ENCODE measurements at places on chromosomes 16 and 17.

- no peak for DNase-seq
These were observed 9.3 kb downstream of the OSBPL7 start for GRCh38 chr17:47812146-47812920.

- no peak for DNase-seq
These were observed 13.9 kb downstream of the CLUH start for GRCh38 chr17:2697611-2698162.

DNA sequence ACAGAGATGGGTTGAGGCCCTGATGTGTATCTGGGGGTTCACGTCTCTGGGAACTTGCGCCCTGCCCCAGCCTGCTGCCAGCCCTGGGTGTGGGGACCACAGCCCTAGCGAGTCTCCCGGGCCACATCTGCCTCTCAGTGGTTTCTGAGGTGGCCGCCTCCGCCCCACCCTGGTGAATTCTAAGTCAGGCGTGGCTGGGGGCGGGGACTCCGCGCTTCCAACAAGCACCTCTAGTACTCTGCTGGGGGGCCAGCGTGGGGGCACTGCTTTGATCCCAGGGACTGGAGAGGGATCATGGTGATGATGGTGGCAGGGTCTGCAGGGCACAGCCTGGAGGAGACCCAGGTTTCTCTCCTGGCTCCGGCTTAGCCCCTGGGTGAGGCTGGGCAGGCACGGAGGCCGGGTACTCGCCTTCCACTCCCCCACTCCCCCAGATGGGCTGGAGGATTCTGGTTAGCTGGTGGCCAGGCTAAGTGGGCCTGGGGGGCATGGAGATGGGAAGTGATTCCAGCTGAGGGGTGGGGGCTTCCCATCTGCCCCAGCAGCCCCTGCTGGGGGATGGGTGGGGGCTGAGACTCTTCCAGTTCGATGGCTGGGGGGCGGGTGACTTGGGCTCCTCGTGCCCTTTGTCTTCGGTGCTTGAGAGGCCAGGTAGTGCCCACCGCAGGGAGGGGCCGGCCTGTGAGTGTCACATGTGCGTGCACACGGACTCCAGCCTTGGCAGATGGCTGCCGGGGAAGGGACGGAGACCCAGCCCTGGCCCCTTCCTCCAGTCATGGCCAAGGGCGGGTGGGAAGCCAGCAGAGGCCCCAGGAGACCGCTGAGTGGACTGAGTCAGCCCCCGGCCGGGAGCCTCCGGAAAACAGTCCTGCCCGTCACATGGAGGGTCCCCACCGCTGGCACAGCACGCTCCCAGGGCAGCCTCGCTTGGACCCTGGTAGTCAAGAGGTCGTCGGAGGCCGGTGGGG is 3.9 kb downstream of the GLIS2 start:
- no peak for DNase-seq

DNA sequence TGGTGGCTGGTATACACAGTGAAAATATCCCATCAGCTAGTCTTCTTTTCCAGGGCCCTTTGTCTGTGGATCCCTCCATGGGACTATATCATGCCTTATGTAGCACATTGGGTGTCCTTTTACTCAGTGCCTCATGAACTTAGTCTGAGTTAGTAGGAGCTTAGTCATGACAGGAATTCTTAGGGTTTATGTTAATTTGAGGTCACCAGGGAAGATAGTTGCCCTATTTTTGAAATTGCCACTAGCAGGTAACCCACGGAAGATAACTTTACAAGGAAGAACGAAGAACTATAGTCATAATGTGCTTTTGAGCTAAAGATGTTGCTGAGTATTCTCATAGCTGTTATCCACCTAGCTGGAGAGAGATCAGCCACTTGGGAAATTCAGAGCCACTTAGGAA is 14.8 kb upstream of the PLK1 start:
- no peak for DNase-seq

GRCh38 chr16:49779979-49780378 is 75.9 kb downstream of the ZNF423 start:
- no peak for DNase-seq

GRCh38 chr17:6135236-6135635 is 65.1 kb downstream of the WSCD1 start:
- DNase-seq: no peak

GRCh38 chr16:9680019-9680655 is 502.1 kb downstream of the GRIN2A start:
- no peak for DNase-seq

GRCh38 chr16:24834459-24835335 is 11.1 kb upstream of the SLC5A11 start:
- no peak for DNase-seq

DNA sequence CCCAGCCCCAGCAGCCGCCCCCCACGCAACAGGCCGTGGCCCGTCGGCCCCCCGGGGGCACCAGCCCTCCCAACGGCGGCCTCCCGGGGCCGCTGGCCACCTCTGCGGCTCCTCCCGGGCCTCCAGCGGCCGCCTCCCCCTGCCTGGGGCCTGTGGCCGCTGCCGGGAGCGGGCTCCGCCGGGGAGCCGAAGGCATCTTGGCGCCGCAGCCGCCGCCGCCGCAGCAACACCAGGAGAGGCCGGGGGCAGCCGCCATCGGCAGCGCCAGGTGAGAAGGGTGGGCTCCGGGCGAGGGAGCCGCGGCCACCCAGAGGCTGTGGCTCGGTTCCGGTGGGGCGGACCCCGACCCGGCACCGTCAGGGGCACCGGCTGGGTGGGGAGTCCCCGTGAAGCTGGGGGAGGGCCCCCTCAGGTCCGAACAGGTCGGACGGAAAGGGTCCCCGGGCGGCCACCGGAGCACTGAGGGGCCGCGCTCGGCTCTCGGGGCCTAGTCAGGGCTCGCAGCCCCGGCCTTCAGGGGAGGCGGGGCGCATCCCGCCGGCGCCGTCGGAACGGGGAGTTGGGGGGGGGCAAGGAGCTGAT is 583 bp downstream of the ATXN2L start:
- peak; percentile 39 for DNase-seq

- no peak for DNase-seq
These were observed 81.3 kb upstream of the PLCG2 start for GRCh38 chr16:81697616-81698309.

DNA sequence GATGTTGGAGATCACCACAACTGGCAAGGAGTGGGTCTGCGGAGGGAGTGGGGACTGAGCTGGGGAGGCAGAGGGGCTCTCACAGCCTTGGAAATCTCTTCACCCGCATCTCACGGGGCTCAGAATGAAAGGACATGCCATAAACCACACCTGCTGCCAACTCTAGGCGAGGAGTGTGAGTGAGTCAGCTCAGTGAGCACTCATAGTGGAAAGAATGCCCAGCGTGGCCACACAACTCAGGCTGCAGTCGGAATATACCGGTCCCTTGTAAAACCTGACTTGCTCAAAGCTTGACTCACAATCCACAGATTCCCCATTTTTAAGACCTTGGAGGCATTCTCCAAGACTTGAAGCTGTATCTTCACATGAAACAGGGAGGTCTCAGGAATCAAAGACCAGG is 36.7 kb downstream of the STAT5A start:
- no peak for DNase-seq

- no peak for DNase-seq
These were observed 28.8 kb upstream of the XYLT2 start for GRCh38 chr17:50317121-50317520.

- DNase-seq: no peak
These were observed 44.8 kb upstream of the HLF start for GRCh38 chr17:55219934-55220333.

DNA sequence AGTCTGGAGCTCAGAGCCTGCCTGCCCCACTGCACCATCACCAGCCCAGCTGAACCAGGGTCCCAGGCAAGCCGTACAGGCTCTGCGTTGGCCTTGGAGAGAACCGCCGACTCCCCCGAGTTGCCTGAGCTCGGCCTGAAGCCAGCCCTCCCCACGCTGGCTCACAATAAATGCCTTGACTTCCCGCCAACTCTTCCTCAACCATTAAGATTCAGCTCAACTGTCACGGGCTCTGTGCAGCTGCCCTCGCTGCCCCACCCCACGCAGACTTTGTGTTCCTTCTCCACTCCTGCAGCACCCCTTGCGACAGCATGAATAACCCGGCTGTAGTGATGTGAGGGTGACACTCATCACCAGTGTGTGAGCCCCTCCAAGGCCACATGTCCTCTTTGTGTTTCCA is 4.8 kb upstream of the QPRT start:
- DNase-seq: no peak

GRCh38 chr16:71870818-71871217 is 13.2 kb downstream of the ZNF821 start:
- DNase-seq: no peak

DNA sequence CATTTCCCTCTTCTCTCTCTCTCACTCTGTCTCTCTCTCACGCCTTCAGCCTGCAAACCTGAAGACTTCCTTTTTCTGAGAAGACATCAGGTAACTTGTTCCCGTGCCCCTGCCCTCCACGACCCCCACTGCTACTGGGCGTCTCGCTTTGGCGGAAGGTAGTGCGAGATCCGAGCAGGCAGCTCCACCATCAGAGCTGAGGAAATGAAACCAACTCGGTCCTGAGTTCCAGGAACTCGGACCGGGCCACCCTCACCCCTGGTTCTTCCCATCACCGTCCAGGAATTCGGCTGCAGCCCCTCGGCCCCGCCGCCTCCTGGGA is 585 bp downstream of the MLKL start:
- DNase-seq: no peak

- DNase-seq: no peak
These were observed 26.0 kb downstream of the TK2 start for GRCh38 chr16:66523861-66524354.

GRCh38 chr17:31663576-31663975 is 195.5 kb downstream of the COPRS start:
- DNase-seq: no peak

DNA sequence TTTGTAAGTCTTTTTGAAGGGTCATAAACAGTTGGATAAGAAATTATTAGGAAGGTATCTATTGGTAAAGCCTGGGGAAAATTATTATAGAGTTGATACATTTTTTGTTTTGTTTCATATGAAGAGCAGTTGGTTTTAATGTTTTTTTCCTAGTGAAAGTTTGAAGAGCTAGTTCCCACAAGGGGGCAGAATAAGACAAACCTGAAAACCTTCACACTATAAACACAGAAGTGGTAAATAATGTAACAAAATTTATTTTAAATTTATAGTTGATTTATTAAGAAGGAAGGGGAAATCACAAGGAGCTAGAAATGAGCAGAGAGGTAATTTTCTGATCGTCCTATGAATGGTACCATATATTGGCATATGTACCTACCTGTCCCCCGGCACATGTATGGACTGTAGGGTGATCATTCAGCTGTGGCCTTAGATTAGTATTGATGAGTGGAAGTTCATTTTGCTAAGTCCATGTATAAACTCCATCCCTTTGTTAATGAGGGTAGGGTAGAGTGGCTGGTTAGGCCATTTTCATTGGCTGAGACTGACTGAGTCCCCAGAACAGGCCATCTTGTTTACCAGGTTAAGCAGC is 116.3 kb downstream of the TANC2 start:
- no peak for DNase-seq

GRCh38 chr16:87821376-87822107 is 47.8 kb downstream of the SLC7A5 start:
- DNase-seq: no peak

DNA sequence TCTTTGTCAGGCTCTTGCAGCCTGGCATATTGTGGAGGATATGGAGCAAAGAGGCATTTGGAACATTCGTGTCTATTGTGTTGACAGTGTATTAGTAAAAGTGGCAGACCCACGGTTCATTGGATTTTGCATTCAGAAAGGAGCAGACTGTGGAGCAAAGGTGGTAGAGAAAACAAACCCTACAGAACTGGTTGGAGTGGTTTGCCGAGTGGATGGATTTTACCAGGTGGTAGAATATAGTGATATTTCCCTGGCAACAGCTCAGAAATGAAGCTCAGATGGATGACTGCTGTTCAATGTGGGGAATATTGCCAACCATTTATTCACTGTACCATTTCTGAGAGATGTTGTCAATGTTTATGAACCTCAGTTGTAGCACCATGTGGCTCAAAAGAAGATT is 44.5 kb downstream of the EFCAB13 start:
- DNase-seq: no peak

DNA sequence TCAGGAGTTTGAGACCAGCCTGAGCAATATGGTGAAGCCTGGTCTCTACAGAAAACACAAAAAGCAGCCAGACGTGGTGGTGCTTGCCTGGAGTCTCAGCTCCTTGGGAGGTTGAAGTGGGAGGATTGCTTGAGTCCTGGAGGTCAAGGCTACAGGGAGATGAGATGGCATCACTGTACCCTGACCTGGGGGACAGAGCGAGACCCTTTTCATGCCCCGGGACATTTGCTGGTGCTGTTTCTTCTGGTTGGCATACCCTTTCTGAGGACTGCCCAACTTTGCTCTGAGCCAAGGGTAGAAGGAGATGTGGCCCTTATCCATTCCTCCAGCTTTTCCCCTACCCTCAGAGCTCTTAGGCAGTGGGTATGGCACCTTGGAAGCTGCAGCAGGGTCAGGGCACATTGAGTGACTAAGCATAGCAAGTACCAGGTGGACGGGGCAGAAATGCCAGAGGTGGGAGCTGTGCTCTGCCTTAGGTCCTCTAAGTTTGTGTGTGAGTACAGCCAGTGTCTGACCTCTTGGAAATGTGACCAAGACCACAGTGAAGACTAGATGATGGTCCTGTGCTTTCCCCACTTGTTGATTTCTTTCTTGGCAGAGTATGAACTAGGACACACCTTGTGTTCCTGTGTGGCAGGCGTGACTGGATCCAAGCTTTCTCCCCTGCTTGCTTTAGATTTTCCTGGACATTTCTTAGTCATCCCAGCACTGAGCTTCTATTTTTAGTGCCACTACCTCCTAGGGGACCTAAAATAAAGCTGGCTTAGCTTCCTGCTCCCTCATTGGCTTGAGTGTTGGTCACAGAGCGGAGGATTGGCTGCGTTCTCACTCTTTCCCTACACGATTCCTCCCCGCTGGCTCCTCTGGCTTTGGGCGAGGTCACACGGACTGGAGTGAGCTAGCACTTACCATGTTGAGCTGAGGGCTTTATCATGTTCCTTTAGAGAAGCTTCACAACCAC is 9.9 kb upstream of the EDC4 start:
- no peak for DNase-seq

DNA sequence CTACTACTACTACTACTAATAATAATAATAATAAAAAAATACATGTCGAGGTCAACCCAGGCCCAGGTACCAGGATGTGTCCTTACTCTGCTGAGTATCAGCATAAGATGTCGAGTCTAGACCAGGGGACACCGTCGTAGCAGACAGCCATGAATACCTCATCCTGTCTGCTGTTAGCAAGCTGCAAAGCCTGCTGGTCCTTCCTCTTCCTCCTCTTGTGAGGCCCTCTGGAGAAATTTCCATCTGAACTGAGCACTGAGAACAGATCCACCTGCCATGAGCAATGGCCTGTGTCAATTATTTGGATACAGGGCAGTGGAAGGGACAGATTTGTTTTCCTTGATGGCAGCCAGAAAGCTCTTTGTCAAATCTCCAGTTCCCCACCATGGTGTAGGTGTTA is 168.5 kb downstream of the XYLT1 start:
- no peak for DNase-seq

- no peak for DNase-seq
These were observed 10.9 kb downstream of the JUP start for GRCh38 chr17:41775394-41776226.

- no peak for DNase-seq
These were observed 34.0 kb upstream of the PIRT start for GRCh38 chr17:10871914-10872313.
